GM13976 (cell line): ENCODE measurements at places on chromosomes 11 and 22.

DNA sequence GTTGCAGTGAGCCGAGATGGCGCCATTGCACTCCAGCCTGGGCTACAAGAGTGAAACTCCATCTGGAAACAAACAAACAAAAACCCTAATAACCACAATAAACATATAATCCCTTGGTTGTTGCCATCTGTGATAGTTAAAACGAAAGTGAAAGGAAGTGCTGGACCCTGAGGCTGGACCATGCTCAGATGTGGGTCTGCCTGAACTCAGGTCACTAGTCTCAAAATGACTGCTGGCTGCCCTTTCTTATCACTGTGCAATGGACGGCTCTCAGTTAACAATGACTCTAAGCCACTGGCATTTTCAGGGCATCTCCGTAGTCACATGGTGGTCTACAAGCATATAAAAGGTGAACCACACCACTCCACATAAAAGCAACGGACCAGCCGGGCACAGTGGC, 48.2 kb upstream of the FTH1 start:
- no peak for DNase-seq

DNA sequence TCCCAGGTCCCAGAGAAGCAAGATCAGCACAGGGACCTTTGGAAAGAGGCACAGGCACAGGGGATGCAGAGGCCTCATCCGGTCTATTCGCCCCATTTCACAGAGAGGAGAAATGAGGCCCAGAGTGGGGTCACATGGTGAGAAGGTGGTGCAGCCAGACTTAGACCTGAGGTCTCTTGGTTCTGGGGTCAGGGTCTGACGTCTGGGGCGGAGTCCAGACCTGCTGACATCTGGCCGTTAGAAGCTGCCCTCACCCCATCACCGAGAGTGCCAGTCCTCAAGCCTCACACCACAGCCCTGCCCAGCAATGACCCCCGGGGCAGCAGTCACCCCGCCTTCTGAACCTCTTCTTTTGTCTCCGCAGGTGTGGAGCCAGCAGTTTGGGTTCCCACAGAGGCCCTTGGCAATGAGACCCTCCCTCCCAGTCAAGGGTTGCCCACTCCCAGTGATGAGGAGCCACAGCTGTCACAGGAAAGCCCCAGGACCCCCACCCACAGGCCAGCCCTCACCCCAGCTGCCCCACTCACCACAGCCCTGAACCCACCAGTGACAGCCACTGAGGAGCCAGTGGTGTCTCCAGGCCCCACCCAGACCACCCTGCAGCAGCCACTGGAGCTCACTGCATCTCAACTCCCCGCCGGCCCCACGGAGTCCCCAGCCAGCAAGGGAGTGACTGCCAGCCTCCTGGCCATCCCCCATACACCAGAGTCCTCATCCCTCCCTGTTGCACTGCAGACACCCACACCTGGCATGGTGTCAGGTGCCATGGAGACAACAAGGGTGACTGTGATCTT, 62.4 kb downstream of the OTOG start:
- peak; percentile 34 for DNase-seq

DNA sequence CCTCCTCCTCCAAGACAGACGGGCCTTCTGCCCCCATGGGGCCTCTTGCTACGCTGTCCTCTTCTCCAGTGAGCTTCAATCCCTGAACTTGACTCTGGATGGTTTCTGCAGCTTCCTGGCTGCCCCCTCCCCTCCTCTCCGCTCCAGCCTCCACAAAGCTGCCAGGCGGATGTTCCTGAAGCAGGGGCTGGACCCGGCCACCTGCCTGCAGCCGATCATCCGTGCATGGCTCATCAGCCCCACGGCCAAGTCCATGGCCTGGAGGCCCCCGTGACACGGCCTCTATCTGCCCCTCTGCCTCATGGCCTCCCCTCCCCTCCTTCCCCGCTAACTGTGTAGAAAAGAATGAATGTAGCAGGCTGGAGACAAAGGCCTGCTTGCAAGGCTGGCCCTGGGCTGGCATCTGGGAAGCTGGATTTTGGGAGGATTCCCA, 6.8 kb upstream of the SUN2 start:
- DNase-seq = no peak

DNA sequence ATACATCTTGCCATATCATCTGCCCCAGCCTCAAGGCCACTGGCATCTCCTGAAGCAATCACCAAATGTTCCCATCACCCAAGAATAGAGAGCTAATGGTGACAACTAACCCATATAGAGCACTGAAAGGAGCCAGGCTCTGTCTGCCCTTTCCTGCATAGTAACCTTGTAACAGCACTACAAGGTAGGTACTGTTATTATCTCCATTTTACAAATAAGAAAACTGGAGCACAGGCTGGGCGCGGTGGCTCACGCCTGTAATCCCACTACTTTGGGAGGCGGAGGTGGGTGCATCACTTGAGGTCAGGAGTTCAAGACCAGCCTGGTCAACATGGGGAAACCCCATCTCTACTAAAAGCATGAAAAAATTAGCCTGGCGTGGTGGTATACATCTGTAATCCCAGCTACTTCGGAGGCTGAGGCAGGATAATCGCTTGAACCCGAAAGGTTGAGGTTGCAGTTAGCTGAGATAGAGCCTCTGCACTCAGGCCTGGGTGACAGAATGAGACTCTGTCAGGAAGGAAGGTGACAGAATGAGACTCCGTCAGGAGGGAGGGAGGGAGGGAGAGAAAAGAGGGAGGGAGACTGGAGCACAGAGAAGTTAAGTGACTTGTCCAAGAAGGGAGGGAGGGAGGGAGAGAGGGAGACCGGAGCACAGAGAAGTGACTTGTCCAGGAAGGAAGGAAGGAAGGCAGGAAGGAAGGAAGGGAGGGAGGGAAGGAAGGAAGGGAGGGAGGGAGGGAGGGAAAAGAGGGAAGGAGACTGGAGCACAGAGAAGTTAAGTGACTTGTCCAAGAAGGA, 2.2 kb downstream of the SLC35F2 start:
- DNase-seq = no peak

DNA sequence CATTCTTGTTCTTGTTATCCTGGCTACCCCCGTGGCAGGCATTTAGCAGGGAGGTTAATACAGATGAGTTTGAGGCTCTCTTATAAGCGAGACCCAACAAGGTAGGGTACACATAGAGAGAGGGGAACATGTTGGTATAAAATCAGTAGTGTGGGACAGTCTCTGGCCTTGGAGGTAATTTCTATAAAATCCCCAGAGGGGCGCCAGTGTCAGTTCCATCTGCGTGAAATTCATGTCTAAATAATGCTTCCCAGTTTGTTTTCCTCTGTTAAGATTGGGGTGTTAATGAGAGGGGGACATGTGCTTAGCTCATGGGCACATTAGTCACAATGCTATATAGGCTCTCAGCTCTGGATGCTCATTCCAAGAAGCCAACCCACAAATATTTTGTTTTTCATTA, 150.7 kb downstream of the MYO18B start:
- DNase-seq = no peak

DNA sequence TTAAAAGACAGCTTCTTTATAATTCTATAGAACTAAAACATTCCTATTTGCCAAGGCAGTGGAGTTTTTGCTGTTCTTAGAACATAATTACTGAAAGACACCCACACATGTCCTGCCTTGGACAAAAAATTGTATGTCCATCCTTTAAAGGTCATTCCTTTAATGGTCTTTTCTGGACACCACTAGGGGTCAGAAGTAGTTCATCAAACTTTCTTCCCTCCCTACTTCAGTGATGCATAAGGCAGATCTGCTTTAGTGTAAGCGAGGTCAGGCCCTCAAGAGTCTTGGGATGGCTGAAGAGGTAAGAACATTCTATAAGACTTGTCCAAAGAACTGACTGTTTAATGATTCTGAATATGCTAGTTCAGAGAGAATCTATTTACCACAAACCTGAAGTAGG, 4.3 kb upstream of the OR51V1 start:
- DNase-seq = peak; percentile 40

- DNase-seq = no peak
These were observed 13.7 kb upstream of the PPARA start for GRCh38 chr22:46136486-46137217.

- DNase-seq = no peak
These were observed 835 bp upstream of the ANO9 start for GRCh38 chr11:442611-443081.

- peak; percentile 24 for DNase-seq
These were observed 24.1 kb downstream of the ADAMTS15 start for GRCh38 chr11:130472434-130472961.

GRCh38 chr11:73330569-73331093, 22.6 kb downstream of the ARHGEF17 start:
- DNase-seq = no peak

- DNase-seq = no peak
These were observed 258.2 kb upstream of the FAT3 start for GRCh38 chr11:91966368-91966767.
